Retinal pigment epithelial cell (primary cell): ENCODE measurements at places on chromosomes 3 and 15.
A peak's percentile ranks its signal among the peaks of the same experiment; 100 is the strongest.

GRCh38 chr3:128965818-128966217 lies 28.1 kb downstream of the CFAP92 start:
- DNase-seq: no peak

- no peak for DNase-seq
These were observed 251.5 kb downstream of the KCNH8 start for GRCh38 chr3:19399836-19400235.

- no peak for DNase-seq
These were observed 133.8 kb upstream of the GMNC start for GRCh38 chr3:190996181-190996775.

DNA sequence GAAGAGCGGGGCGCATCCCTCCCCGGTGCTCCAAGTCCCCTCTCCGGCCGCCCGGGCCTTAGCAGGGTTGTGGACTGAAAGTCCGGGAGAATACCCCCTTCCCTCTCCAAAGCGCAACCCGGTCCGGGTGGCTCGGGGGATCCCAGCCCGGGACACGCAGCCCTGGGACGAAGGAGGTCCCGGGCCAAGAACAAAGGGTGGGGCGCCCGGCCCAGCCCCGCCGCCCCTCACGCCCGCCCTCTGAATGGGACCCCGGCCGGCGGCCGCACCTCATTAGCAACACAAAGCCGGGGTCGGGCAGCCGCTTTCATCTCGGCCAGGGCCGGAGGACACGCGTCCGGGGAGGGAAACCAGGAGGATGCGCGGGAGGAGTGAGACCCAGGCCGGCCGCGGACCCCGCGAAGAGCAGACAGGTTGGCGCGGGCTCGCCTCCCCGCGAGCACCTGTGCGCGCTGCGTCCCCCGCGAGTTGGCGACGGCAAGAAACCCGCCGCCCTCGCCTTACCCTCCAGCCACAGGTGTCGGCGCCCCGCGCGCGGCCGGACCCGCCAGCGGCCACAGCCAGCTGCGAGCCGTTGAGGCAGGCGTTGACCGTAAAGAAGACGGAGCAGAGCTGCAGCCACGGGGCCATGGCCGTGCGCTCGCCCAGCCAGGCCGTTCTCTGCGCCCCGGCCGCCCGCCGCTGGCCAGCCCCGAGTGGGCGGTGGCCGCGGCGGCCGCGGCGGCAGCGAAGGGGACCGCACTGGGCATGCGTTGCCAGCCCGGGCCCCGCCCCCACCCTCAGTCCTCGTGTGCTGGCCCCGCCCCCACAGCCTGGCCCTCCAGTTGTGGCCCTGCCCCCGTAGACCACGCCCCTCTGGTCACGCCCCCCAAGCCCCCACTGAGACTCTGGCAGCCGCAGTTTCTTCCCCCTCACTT lies at the start of gene IL17RD:
TSS of gene IL17RD (minus strand) at position 697 of the 917 bp plus-strand sequence. CDS start at position 630, 67 bp downstream.
- no peak for DNase-seq

- peak; percentile 14 for DNase-seq
These were observed 27.2 kb downstream of the INTS14 start for GRCh38 chr15:65583701-65584100.

DNA sequence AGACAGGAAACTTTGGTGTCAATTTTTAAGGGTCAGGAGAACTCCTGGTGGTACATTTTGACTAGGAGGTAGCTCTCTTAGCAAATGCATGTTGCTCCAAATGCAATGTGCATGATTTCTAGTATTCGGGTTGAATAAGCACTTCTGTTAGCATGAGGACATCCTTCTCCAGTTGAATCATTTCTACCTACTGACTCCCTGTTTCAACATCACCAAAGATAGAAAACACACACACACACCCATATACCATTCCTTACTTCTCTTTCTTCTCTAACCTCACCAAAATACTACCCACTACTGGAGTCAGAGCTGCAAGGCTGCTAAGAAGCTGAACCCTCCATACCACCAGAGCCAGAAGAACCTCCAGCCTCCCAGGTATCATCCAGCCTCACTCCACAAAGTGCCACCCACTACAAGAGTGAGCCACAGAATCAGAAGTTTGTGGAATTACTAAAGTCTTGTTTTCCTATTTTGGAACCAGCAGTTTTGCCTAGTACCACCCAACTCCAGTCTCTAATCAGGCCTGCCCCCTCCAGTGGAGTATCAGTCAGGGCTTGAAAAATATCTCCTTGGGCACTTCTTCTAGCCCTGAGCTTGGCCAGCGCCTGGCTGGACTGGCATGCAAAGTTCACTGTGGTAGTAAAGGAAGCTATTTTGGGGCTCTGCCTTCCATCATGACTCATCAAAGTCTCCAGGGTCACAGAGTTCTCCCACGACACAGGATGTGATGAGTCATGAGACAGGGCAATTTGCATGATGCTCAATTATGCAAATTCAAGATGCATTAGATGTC lies 110.3 kb downstream of the CYP19A1 start:
- peak; percentile 20 for DNase-seq

DNA sequence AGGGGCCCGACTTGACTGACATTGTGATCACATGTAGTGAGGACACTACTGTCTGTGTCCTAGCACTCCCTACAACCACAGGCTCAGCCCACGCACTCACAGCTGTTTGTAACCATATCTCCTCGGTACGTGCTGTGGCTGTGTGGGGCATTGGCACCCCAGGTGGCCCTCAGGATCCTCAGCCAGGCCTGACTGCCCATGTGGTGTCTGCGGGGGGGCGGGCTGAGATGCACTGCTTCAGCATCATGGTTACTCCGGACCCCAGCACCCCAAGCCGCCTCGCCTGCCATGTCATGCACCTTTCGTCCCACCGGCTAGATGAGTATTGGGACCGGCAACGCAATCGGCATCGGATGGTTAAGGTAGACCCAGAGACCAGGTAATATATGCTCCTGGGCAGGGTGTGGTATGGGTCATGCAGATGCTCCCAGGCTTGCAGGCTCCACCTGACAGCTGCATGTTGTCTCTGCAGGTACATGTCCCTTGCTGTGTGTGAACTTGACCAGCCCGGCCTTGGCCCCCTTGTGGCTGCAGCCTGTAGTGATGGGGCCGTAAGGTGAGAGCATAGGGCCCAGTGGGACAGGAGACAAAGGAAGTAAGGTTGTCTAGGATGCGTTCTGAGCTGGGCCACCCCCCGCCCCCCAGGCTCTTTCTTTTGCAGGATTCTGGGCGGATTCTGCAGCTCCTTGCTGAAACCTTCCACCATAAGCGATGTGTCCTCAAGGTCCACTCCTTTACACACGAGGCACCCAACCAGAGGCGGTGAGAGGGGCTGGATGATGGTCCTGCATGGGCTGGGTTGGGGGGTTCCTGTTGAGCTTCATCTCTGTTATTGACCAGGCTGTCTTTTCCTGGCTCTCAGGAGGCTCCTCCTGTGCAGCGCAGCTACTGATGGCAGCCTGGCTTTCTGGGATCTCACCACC lies 4.4 kb downstream of the DALRD3 start:
- no peak for DNase-seq

- DNase-seq: no peak
These were observed 33.4 kb downstream of the SLC28A2 start for GRCh38 chr15:45285413-45285812.

- no peak for DNase-seq
These were observed 1.1 kb downstream of the PLXND1 start for GRCh38 chr3:129605203-129605921.

- peak; percentile 95 for DNase-seq
These were observed 73.0 kb upstream of the POMGNT2 start for GRCh38 chr3:43178891-43179366.

GRCh38 chr3:177521305-177521704 lies 324.0 kb upstream of the TBL1XR1 start:
- DNase-seq: no peak

DNA sequence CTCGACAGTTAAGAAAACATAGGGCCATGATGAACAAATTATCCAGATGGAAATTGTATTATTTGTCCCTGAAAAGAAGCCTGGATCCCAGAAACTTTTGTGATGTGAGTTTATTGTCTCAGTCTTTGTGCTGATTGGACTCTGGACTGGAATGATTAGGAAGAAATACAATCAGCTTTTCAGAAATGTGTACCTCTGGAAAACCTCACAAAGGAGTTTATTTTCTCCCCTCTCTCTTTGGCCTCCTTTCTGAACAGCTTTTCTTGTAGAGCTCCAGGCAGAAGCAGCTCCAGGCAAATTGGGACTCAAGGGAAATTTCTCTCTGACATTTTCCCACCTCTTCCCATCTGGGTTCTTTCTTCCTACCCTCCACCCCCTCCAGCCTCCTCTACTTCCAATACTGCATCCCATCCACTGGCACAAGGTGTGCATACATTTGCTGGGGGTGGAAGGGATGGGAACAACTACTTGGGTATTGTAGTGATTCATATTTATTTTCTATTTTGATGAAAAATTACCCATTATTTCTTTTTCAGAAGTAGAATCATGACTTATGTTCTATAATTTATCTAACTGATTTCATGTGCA lies 119.7 kb downstream of the CD47 start:
- no peak for DNase-seq

GRCh38 chr3:17076940-17077605 lies 192.3 kb downstream of the PLCL2 start:
- DNase-seq: no peak

DNA sequence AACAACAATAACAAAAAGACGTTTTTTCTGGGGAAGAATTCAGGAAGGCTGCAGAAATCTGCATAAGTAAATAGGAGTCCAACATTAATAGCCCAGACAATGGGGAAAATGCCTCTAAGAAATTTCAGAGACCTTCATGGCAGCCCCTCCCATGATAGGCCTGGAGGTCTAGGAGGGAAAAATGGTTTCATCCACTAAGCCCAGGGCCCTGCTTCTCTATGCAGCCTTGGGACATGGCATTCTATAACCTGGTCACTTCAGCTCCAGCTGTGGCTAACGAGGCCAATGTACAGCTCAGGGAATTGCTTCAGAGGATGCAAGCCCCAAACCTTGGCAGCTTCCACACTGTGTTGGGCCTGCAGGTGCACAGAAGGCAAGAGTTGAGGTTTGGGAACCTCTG lies 125.6 kb upstream of the GMNC start:
- no peak for DNase-seq

DNA sequence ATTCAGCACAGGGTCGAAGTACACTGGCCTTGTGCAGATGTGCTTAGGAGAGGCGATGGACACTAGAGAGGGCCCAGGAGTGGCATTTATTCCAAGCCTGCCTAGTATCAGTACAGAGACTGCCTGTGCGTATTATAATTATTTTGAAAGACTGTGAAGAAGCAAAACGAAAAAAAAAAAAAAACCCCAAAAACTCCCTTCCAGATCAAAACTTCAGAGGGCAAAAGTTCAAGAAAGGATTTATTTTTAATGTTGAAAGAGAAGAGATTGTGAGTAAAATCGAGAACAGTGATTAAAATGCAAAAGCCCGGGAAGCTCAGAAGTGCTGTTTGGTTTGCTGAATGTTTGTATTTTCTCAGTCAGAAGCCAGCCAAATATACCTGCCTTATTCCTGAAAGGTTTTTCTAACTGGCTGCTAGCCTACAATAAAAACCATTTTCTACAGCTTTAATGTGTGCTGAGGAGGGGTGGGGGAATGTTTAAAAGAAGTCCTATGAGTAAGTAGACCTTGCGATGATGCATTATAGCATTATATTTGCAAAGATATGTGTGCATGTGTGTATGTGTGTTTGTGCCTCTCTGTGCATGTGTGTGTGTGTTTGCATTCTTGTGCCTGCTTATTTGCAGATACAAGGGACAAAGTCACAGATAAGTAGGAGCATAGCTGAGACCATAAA lies 19.3 kb upstream of the LZTFL1 start:
- no peak for DNase-seq

DNA sequence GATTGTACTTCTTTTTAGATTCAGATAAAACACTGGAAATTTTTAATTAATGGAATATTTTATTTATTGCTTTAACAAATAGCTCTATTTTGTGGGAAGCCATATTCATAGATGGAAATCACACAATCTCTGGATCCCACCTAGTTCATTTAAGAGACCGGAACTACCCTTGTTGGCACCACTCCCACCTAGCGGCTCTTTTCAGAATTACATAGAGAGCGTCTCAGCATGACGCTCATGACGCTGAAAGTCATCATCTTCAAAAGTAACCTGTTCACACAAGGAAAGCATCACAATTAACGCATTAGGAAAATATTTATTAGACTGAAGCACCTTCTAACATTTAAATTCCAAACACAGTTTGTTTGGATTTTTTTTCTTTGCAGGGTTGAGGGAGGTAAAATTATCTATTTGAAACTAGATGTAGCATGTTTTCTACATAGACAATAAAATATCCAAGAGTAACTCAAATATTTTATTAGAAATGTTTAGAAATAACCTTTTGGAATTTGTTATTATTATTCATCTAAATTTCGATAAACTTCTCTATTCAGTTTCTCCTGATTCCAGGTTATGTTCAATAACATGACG lies 214.9 kb upstream of the ARRDC4 start:
- no peak for DNase-seq

GRCh38 chr15:62624547-62625378 lies 417.8 kb upstream of the TPM1 start:
- no peak for DNase-seq

GRCh38 chr3:94162700-94163099 lies 99.8 kb downstream of the NSUN3 start:
- DNase-seq: peak; percentile 83

GRCh38 chr3:22364851-22365250 lies 613.8 kb upstream of the ZNF385D start:
- DNase-seq: no peak

GRCh38 chr3:140091143-140091542 lies 156.2 kb downstream of the CLSTN2 start:
- no peak for DNase-seq

- DNase-seq: no peak
These were observed 189.7 kb upstream of the CBLB start for GRCh38 chr3:106058475-106058874.

- DNase-seq: no peak
These were observed 7.8 kb upstream of the RFX7 start for GRCh38 chr15:56251315-56252095.

DNA sequence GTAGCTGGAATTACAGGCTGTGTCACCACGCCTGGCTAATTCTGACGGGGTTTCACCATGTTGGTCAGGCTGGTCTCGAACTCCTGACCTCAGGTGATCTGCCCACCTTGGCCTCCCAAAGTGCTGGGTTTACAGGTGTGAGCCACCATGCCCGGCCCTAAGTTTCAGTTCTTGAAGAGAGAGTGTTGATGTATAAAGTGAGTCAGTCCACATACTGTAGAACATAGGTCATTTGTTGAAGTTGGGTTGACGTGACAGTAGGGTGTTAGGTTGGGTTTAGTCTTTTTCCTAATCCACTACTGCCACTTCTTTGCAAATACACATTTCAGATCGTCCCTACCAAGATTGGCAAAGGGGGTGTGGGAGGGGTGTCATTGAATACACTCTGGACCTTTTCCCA lies 15.2 kb downstream of the DNAJC19 start:
- DNase-seq: no peak

GRCh38 chr3:87634426-87634825 lies 358.0 kb upstream of the POU1F1 start:
- no peak for DNase-seq

GRCh38 chr3:9703736-9704346 lies at the start of gene CPNE9:
TSS of gene CPNE9 (plus strand) at chr3:9703833. CDS start at chr3:9703997, 164 bp downstream.
- no peak for DNase-seq
